ENCODE measurements at places on chromosomes 4 and X.

DNA sequence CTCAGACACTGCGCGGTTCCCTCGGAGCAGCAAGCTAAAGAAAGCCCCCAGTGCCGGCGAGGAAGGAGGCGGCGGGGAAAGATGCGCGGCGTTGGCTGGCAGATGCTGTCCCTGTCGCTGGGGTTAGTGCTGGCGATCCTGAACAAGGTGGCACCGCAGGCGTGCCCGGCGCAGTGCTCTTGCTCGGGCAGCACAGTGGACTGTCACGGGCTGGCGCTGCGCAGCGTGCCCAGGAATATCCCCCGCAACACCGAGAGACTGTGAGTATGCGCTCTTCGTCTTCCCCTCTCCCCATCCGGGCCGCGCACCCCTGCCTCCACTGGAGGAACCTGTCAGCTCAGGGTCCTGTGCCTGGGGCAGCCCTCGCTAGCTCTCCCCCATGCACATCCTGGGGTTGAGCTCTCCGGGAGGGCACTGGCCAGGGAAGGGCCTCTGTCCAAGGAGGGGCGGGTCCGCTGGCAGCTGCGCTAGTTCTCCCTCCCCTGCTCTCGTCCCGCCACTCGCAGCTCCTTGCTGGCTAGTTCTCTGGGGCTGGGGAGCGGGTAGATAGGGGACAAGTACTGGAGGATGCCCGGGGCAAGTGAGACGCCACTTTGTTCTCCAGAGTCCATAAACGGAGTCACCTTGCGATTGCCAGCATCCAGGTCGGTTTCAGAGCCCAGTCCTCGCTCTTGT lies 2.2 kb downstream of the SLIT2 start:
- DNase-seq = no peak

DNA sequence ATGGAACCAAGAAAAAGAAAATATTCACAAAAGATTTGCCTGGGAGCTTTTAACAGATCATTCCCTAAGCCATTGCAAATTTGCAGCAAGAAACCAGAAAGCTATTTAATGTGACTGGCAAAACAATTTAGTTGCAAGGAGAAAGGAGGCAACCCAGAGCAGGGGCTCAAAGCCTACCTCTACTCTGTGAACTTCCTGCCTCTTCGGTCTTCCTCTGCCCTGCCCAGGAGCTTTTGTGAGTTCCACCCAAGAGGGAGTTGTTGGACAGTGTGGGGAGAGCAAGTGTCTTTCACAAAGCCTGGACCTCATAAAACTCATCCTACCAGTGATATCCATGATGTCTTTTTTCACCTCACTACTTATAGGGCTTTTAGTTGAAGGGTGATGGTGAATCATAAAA lies 107.4 kb downstream of the AFF1 start:
- DNase-seq = no peak

GRCh38 chrX:131762802-131763234 lies 218.9 kb downstream of the OR13H1 start:
- DNase-seq = no peak

DNA sequence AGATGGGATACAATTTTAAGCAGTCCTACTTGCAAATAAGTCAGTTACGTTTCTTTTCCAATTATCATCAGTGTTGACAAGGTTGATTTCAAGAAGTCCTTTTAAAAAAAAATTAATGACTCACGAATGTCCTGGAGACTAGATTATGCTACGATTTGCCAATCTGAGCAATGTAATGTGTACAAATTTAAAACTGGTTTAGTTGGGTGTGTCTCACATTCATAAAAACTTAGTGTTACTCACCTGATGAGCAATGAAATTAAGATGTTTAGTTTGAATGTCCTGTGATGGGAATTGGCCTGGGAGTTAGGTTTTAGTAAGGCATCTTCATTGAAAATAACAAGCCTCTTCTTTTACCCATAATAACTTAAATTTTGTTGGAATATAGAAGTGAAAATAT lies 136.7 kb upstream of the POF1B start:
- DNase-seq = no peak

- no peak for DNase-seq
These were observed 105.7 kb downstream of the AGTR2 start for GRCh38 chrX:116276261-116276660.

- DNase-seq = no peak
These were observed 66.1 kb upstream of the CLNK start for GRCh38 chr4:10750714-10751113.

DNA sequence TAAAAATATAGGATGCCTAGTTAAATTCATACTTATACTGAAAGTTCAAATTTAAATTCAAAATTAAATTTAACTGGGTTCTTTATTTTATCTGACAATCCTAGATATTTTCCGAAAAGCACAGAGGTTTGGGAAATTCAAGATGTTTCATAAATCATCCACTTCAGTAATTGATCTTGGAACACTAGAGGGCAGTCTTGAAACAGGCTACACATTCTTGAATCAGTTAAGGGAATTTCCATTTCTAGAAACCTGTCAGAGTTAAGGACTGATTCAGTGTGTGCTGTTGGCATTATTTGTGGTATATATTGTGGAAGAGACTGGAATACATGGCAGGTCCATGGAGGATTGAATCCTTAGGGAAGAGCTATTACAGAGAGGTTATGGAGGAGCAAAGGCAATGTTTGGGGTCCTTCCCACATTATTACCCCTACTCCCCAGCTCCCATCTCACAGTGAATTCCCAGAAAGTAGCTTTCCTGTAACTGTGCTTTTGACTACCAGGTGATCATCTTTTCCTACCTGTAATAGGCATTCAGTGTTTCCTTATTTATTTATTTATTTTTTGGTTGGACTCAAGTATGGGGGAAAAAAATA lies 92.9 kb downstream of the EGF start:
- peak; percentile 60 for DNase-seq

- no peak for DNase-seq
These were observed 121.4 kb downstream of the GPAT3 start for GRCh38 chr4:83657336-83657735.

DNA sequence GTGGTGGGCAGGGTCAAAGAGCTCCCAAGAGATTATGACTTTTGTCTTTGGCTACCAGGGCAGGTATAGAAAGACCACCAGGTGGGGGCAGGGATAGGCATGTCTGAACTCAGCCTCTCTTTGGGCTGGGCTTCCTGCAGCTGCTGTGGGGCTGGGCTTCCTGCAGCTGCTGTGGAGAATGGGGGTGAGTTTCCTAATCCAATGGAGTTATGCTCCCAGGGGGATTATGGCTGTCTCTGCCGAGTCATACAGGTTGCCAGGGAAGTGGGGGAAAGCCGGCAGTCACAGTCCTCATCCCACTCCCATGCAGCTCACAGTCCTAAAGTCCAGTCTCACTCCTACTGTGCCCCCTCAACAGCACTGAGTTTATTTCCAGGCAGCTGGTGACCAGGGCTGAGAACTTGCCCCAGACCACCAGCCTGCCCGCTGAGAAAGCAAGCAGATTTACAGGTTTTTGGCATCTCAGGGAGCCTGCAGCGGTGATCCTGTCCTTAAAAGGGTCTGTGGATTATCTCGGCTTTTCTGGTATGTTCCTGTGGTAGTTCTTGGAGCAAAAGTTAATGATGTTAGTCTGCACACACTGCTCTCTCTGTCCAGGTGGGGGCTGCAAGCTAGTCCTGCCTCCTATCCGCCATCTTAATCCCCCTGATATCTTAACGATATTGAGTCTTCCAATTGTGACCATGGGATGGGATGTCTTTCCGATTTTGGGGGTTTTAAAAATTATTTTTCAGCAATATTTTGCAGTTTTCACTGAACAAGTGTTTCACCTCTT lies 133.4 kb downstream of the RTL9 start:
- no peak for DNase-seq

- peak; percentile 56 for DNase-seq
These were observed 74.4 kb upstream of the DYNLT3 start for GRCh38 chrX:37921758-37922157.

DNA sequence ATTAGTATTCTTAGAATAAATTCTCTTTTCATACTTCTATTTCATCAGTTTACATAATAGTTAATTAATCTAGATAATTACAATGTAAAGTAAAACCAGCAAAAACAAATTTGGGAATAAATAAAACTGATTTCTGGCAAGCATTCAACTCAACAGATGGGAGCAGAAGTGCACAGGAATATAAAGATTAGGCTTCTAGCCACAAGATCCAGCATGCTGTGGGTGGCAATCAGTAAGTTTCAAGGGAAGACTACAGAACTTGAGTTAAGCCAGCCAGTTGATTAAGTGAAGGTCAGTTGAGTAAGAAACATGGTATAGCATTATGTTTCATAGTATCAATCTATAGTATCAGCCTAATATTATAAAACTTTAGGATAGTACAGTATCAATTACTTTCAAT lies 324.2 kb upstream of the AADAT start:
- no peak for DNase-seq

- DNase-seq = no peak
These were observed 32.7 kb upstream of the NKRF start for GRCh38 chrX:119638725-119639471.

DNA sequence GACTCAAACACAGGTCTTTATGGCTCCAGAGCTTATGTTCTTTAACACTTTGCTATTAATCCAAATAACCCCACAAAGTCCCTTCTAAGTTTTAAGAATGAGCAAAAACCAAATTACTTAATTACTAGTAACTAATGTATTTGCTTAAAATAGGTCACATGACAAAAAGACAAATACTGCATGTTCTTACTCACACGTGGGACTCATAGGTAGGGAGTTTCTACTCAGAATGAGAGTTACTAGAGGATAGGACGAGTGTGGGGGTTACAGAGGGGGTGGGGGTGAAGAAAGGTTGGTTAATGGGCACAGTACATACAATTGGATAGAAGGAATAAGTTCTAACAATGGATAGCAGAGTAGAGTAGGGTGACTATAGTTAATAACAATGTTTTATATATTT lies 5.8 kb downstream of the RPS6KA3 start:
- no peak for DNase-seq

DNA sequence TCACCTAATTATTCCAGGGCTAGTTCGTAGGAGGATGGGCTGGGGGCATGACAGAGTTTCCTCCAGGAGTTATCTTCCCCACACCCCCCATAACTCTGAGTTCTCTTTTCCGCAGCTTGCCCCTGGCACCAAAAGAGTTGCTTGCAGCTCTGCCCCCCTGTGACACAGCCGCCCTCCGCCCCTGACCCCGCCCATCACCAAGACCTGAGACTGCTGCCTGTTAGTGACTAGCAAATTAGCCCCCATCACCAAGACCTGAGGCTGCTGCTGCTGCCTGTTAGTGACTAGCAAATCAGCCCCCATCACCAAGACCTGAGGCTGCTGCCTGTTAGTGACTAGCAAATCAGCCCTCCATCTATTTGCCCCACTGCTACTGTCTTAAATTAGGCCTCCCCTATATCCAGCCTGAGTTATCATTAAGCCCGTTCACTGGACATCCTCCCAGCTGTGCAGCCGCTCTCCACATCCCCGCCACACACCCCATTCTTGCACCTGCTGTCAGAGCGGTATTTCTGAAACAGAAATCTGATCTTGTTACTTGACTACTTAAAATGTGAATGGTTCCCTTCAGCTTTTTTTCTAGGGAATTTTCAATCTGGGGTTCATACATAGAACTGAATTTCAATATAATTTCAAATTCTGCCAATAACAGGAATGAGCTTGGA lies 1.5 kb upstream of the PAPSS1 start:
- DNase-seq = no peak

DNA sequence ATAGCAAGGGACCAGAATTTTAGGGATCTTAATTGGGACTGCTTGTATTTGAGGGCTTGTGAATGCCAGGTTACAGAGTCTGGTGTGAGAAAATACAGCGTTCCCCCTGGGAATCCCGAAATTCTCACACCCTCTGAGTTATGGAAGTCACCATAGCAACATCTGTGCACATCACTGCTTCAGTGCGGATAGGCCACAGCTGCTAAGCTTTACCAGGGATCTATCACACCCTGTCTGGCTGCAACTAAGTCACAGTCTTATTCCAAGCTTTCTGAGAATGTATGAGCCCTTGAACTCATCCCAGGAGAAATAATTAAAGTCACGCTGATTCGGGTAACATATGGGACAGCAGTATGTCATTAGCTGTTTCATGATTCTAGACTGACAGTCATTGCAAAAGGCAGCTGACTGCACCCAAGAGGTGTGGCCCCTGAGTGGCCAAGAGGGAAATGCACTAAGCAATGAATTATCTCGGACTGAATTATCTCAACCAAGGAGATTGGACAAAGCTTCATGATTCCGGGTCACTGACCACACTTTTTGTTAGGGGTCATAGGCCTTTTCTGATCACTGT lies 46.7 kb upstream of the BTC start:
- no peak for DNase-seq
